T-helper 2 cell (primary cell): ENCODE measurements at places on chromosomes 1 and 21.

DNA sequence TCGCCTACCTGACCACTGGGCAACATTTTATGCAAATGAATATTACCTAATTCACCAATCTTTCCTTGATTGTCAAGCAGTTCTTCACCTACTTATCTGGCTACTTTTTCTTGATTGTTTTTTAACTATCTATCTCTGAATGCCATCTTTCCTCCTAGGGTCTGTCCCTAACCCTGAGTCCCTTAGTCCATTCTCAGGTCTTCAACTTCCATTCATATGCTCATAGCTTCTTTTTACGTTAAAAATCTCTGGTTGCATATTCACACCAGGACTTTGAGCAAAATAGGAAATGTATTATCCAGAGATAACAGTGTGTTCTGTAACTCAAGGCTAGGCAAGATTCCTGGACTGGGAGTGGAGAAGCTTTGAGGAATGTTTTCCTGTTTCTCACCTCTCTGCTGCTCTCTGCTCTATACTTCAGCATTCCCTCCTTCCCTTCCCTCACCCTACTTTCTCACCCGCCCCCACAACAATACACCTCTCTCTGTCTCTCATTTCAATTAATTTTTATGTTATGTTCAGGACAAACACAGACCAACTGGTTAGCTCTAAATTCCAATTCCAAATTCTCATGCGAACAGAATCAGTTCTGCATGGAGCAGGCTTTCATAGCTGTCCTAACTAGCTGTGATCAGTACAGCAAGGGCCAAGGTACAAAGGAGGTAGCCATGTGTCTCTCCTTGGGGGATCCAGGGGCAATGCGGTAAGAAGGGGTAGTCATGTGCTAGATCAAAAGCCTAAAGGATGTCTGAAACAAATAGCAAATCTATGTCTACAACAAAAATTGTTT lies 278.4 kb downstream of the USH2A start:
- no peak for DNase-seq

DNA sequence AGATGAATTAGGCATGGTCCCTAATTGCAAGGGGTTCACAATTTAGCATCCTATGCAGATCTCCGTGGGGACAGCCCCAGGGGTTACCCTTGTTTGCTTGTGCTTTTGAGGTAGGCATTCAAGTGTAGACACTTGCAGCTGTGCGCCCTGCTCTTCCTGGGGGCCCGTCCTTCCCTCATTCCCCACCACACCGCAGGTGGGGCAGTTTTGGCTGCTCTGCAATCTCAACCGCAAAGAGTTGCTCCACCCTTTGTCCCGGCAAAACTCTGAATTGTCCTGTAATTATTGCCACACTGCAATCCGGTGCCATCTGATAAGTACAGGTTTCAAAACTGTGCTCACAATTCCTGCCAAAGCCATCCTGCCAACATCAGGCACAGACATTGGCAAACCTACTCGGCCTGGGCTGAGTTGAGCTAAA lies 65.4 kb upstream of the LYST start:
- no peak for DNase-seq

- no peak for DNase-seq
Measured at GRCh38 chr1:46532095-46532494, 19.4 kb downstream of the KNCN start.

GRCh38 chr1:243946946-243947345 lies 96.9 kb upstream of the AKT3 start:
- no peak for DNase-seq

GRCh38 chr1:107941123-107941522 lies 23.9 kb downstream of the VAV3 start:
- DNase-seq: no peak

DNA sequence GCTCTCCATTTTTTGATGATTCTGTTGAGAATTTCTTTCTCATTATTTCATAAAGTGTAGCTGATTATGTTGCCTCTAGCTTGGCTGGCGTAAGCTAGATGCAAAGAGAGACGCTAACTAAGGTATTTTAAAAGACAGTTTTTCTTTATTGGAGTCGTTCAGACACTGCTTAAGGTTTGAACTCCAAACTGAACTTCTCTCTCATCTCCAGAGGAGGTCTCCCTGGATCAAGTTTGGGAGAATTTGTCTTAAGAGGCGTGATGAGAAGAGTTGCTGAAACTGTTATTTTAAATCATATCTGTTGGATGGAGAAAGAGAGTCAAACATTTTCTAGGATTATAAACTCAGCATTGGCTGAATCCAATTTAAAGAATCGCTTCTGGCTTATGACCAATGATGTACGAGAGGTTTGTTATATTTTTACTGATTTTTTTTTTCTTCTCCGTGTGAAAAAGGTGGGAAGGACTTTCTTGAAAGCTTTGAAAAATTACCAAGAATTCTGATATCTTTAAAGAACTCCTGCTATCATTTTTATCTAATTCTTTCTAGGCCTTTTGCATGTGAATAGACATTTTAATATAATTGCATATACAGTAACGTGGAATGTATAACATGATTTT lies 34.0 kb downstream of the MAP3K7CL start:
- DNase-seq: no peak

- no peak for DNase-seq
Measured at GRCh38 chr1:59498640-59499039, 201.7 kb downstream of the FGGY start.

GRCh38 chr1:46034601-46035516 lies 97.6 kb downstream of the PIK3R3 start:
- DNase-seq: no peak
